ENCODE measurements at places on chromosomes 11 and 22. TPM values are rescaled to one million over a fixed set of nuclear protein-coding genes. Genes with fewer than 3 reads are reported as not detected.

NPAS4 gene
- polyA plus RNA-seq, result 0.55 TPM

NLRP6 gene
- 0.35 TPM for polyA plus RNA-seq

ZNF215 gene
- 4.6 TPM for polyA plus RNA-seq

ISX gene
- 0.43 TPM for polyA plus RNA-seq

DNA sequence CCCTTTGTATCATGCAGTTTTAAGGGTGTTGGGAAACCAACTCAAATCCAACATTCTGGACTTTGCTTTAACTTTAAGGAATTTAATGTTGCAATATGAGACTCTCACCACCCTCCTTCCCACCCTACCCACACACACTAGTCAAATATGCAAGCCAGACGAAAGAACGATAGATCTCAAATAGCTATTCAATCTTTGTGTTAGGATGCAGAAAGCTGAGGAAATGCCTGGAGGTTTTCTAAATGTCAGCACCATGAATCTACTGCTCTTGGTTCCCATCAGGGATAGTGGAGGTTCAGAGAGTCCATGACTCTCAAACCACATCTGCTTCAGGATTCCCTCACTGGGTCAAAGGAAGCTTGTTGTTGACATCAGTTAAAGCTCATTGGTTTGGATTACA lies 33.7 kb downstream of the EXPH5 start:
- no peak for DNase-seq

- no peak for DNase-seq
Observed at GRCh38 chr11:70421123-70421522, 22.8 kb downstream of the CTTN start.

DNA sequence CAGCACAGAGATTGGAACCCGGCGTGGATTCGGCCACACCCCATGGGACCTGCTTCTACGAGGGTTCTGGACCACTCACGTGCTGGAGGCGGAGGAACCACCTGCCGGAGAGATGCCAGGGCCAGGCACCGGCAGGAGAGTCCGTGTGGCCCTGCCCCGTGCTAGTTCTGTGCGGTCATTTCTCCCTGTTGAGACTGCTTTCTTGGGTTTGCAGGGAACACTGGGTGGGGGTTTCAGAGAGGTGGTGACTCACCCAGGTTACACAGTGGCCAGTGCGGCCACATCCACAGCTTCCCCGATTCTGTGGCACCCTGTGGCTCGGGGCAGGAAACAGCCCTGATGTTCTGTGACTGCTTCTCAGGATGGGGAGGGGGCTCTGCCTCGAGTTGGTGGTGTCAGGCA lies 3.6 kb upstream of the PHLDA2 start:
- DNase-seq, result no peak

DNA sequence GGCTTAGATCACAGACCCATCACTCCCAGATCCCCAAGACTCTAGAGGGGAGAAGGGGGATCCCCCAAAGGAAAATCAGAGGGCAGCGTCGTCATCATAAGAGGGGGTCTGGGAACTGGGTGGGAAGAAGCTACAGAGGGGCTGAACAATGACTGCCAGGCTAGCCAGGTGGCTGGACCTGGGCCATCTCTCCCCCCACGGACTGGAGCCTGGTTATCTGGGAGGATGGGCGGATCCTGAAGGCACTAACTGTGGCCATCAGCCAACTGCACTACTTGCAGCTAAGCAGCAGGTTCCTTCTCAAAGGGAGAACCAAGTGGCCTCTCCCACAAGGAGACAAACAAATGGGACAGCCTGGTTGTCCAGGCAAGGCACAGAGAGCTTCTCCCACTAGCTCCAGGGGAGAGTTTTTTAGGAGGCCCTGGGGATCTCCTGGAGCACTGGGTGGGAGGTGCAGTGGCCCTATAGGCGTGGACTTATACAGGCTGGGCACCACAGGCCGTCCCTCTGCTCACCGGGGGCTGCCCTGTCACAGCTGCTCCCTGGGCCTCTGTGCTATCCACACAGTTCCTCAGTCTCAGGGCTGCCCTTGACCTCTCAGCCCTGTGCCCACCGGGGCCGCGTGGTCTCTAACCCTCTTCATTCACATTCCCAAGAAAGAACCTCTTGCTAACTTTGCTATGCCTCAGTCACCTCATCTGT lies 15.4 kb downstream of the P2RY6 start:
- no peak for DNase-seq

DNA sequence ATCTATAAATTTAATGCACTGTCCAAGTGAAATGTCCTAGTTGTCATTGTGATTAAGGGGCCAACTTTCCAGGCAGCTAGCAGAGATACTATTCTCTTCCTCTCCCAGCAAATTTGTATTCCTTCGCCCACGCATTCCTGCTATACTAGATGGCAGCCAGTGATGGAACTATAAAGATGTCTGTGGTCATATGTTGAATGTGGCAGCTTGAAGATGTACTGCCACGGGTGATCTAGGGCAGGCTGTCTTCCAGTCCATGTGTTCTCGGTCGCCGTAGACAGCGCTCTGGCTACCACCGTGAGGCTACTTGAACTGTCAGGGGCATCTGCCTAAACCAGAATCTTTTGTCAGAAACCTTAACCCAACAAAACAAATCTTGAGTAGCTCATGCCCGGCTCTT lies 8.3 kb upstream of the SIDT2 start:
- DNase-seq, result no peak

DNA sequence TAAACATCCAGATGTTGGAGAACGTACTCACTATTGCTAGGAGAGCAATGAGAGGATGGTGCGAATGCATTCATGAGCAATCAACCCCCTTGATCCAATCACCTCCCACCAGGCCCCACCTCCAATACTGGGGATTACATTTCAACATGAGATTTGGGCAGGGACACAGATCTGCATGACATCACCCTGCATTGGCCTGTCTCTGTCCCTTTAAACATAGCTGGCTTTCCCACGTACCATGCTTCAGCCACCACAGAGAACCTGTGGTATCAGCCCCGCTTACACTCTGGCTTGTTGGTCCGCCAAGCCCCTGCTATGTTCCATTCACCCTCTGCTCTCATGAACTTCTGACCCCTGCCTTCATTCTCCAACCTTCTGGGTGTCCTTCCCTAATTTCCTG lies 157.5 kb upstream of the E2F8 start:
- no peak for DNase-seq

DNA sequence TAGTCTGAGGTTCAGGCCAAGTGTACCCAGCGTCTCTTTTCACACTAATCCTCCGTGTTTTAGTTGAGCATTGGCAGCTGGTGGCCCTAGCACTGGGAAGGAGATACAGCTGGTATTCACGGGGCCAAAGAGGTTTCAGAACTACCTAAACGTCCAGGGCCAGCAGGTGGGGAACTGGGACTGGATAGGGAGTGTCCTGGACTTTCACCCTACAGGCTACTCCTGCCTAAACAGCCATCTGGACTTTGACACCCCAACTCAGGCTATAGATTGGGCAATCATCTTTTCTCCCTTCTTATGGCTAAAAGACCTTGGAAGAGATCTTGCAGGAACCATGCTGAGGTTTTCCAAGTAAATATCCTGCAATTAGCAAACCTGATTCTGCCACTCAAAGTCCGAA lies 2.8 kb downstream of the SPON1 start:
- DNase-seq, result no peak

Data from left kidney (tissue), 8 donors.